NCI-H1436 (cell line): ENCODE measurements at places on chromosomes 12 and 14.

GRCh38 chr12:114018669-114019068 lies 52.5 kb upstream of the RBM19 start:
- no peak for DNase-seq

GRCh38 chr12:107351713-107352112 lies 258.4 kb upstream of the CRY1 start:
- DNase-seq, result no peak

DNA sequence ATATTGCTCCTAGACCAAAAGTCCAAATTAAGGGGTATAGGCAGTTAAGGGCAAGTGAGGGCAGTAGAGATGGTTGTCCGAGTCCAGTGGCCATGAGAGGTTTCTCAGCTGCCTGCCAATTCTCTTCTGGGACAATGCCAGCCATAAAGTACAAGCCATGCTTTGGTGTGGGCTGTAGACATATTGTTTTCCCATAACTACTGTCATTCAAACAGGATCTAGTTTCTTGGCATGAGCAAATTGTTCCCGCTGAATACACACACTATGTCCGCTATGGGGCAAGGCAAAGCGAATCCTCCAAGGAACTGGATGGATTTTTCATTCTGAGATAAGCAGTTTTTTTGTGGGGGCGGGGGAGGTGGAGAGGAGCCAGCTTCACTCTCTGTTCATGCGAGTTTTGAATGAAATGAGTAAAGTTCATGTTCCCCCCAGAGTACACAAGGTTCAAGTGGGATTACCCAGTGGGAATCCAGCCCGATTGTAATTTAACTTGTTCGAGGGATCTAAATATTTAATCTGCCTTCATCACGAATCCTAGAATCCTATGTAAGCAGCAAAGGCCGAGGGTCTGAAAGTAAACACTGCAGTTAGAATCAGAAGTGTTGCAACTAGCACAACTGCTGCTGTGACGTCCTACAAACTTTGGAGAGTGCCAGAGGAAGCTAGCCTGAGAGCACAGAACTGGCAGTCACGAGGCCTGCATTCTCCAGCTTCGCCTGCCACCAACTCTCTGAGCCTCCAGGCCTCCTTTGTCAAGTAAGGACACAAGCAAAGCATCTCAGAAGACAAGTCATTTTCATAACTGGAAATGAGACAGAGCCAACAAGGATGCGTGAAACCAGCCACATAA lies 137.0 kb downstream of the CRADD start:
- DNase-seq, result no peak

DNA sequence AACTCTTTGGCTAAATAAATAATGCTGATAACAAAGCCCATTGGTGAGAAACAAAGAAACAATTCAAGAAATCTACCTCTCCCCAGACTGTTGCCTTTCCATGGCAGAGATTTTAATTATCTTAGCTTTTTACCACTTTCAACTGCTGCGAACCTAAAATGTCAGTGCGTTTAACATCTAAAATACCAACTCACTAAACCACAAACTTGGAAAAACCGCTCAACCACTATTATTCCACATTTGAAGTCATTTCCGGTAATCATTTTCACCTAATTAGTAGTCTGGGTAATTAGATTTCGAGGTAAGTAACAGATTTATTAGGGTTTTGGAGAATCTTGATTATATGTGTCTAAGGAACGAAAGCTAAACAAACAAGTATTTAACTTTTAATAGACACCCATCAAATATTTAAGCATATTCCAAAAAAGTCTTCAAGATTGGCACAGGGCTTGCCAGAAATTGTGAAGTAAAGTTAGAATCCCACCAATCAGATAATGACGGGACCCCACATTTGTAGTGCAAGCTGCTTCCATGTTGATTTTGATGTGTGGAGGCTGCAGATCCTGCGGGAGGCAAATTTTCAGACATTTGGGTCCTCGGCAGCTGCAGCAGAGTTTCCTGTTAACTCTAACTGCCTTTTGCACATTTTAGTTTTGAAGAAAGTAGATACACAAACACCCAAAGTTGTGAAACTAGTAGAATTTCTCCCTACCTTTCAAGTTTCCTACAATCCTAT lies 4.1 kb downstream of the OTX2 start:
- DNase-seq, result no peak

GRCh38 chr12:8689681-8690080 lies 8.1 kb upstream of the RIMKLB start:
- no peak for DNase-seq
